ENCODE measurements at places on chromosomes 6 and 20.

DNA sequence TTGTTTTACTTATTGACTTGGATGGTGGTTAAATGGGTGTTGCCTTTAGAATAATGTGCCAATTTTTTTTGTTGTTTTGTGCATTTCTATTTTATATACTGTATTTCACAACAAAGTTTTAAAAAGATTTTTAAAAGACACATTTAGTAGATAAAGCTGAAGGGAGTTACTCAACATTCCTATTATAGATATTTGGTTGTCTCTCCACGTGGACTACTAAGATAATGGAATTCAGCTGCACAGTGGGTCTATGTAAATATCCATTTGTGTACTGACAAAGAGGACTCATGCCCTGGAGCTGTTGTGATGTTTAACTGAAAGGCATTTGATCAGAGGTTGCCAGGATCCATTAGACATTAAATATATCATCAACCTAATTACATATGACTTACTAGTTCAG, 23.2 kb upstream of the FAM135A start:
- no peak for DNase-seq

GRCh38 chr6:119209452-119210205, 131.2 kb upstream of the FAM184A start:
- DNase-seq, result no peak

- DNase-seq, result no peak
Observed at GRCh38 chr6:136994782-136995181, 50.0 kb downstream of the IL20RA start.

DNA sequence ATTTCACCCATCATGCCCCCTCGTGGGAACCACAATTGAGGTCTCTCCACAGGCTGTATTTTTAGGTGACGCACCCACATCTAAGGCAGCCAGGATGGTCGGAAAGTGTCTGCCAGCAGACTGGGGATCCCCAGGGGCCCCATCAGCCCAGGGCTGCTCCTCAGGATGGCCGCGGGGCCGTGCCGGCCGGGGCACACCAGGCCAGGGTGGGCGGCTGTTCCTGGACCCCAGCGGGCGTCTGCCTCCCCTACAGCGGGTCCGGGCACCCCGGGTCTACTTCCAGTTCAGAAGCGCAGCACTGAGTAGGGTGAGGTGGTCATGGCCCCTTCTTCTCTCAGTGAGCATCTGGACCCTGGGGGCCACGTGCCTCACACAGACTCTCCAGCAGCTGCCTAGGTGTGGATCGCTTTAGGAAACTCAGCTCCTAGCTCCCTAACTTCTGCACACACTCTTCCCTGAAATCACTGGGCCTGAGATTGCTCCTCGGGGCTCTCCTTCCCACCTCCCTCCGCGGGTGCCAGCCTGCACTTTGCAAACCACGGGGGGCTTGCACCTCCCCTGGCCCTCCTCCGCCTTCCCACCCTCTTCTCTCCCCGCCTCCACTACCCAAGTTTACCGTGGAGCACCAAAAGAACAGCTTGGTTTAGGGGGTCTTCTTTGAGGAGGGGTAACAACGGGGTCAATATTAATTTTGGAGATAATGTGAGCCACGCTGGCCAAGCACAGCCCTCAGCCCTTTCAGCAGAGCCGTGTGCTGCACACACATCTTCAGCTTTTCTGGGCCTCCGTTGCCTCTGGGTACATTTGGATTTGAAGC, 14.2 kb upstream of the FOXC1 start:
- DNase-seq, result no peak

GRCh38 chr6:89794324-89794723, 25.3 kb downstream of the MDN1 start:
- DNase-seq, result no peak

DNA sequence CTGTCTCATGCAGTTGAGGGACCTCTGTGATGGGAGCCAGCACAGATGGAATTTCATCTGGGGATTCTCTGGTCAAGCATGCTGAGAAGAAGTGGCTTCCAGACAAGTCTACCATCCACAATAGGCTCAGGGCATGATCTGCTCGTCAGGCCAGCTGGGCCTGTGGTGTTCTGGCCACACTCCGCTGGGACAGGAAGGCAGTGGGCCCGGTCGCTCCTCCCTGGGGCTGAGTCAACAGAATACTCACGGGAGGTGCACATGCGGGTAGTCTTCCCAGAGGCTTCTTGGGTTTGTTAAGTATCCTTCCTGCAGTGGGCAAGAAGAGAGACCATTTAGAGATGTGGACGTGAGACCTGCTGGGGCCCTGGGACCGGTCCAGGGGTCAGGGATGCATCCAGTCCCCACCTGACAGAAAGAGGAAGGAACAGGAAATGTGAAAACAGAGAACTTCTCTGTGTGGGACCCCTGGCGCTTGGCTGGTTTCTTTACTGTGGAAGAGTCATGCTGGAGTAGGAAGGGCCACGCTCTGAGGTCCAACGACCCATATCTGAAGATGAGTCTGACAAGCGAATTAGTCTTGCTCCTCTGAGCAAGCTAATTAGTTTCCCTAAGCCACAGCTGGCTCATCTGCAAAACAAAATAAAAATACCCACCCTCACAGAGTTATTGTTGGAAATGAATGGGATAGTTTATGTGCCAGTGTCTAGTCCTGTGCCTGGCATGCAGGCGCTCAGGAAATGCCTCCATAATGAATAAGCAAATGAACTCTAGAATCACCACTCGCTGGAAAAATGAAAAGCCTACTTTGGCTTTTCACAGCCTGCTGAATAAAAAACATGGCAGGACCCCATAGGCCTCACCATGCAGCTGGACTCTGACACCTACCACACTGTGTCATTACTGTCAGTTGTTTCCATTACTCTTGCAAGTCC, 67.3 kb downstream of the TRAM2 start:
- no peak for DNase-seq

- no peak for DNase-seq
Observed at GRCh38 chr6:165260462-165260861, 48.9 kb downstream of the C6orf118 start.

DNA sequence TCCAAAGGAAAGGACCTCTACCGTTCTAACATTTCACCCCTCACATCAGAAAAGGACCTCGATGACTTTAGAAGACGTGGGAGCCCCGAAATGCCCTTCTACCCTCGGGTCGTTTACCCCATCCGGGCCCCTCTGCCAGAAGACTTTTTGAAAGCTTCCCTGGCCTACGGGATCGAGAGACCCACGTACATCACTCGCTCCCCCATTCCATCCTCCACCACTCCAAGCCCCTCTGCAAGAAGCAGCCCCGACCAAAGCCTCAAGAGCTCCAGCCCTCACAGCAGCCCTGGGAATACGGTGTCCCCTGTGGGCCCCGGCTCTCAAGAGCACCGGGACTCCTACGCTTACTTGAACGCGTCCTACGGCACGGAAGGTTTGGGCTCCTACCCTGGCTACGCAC, 18.8 kb downstream of the PRDM1 start:
- DNase-seq, result no peak

- no peak for DNase-seq
Observed at GRCh38 chr20:1934156-1934555, 38.9 kb downstream of the SIRPA start.

DNA sequence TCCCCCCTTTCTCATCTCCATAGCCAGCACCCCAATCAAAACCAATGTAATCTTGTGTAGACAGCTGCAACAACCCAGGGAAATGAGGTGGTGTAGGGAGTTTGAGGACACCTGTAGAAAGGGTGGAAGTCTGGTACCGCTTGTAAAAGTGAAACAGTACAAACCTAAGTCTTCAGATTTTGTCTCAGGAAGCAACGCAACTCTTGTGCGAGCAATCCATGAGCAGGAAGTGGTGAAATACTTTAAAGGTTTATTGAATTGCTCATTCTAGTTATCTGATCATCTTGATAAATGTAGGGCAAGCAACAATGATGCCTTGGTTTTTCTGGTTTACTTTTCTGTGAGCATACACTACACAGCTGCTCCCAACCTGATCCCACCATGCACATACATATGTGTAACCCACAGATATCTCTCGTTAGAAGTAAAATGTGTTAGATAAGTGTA, 71.1 kb upstream of the THEMIS start:
- DNase-seq, result peak; percentile 5

GRCh38 chr6:142722012-142722411, 223.0 kb downstream of the HIVEP2 start:
- DNase-seq, result no peak

- no peak for DNase-seq
Observed at GRCh38 chr6:112743323-112743722, 396.2 kb downstream of the RFPL4B start.

GRCh38 chr6:30542915-30543314, 13.4 kb downstream of the GNL1 start:
- no peak for DNase-seq
